ENCODE measurements at places on chromosomes 6 and 20.

- DNase-seq: peak; percentile 29
Observed at GRCh38 chr6:129575378-129576118, 134.4 kb downstream of the ARHGAP18 start.

DNA sequence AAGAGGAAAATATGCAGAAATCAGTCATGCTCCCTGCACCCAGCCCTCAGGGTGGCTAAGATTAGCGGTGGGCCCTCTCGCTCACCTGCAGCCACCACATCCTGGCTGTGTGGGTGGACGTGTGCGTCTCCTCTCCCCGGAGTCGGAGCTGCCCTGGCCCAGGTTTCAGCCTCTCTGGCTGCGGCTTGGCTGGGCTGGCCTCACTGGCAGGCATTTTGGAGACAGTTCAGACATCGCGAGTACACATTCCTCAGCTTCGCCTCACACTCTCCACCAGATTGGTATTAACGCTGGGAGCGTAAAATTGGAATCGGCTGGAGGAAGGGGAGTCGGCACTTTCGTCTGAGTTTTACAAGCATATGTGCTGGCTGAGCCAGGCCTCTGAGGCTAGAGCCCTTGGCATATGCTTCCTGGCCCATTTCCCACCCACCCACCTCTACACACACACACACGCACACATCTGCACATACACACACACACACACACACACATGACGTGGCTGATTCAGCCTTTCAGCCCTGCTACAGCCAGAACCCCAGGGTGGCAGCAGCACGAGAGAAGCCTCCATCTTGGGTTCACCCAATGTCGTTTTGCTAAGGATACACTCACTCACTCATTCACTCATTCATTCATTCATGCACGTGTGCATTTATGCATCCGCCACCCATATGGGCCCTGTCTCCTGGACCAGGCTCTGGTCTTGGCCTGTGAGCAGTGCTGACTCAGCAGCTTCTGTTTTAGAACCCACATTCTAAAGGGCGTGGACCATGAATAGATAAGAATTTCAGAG is 42.9 kb downstream of the BCAS4 start:
- peak; percentile 78 for DNase-seq

DNA sequence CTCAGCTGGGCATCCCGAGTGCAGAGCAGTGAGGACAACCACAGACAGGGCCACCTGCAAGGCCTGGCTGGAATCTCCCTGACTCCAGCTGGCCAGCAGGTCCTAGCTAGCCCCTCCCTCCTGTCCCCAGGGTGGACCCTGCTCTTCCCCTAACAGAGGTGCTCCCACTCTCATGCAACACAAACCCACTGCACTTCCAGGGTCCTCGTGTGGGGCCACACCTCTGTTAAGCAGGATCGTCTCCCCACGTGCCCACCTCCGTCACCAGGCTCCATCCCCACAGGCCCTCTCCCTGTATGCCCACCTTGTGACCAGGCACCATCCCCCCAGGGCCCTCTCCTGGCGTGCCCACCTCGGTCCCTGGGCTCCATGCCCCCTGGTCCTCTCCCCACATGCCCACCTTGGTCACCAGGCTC is 17.3 kb downstream of the TAF4 start:
- DNase-seq: no peak

DNA sequence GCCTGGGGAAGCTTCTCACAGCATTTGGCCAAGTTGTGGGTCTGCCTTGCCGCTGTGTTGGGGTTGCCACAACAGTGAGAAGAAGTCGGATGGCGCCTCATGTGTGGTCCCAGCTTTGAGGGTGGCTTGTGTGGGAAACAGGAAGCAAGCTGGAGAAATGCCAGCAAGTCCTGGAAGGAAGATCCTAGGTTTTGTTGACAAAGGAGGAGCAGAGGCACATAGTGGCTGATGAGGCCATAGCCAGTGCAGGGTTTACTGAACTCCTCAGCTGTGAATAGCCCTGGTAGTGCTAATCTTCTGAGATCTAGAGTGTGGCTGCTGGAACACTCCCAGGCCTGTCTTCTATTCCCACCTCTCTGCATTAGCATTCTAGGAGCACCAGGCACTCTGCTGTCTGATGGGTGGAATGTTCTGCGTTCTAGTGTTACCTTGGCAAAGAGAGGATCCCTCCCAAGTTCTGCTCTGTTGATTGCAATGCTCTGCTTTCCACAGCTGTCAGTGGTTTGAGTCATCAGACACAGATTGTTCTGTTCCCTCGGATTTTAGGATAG is 25.2 kb downstream of the SNPH start:
- peak; percentile 55 for DNase-seq

- DNase-seq: peak; percentile 97
Observed at GRCh38 chr6:35496841-35497570, at the start of gene TEAD3. TEAD3 (minus strand) TSS chr6:35497079.

- DNase-seq: no peak
Observed at GRCh38 chr20:63678667-63679465, 17.6 kb upstream of the TNFRSF6B start.

DNA sequence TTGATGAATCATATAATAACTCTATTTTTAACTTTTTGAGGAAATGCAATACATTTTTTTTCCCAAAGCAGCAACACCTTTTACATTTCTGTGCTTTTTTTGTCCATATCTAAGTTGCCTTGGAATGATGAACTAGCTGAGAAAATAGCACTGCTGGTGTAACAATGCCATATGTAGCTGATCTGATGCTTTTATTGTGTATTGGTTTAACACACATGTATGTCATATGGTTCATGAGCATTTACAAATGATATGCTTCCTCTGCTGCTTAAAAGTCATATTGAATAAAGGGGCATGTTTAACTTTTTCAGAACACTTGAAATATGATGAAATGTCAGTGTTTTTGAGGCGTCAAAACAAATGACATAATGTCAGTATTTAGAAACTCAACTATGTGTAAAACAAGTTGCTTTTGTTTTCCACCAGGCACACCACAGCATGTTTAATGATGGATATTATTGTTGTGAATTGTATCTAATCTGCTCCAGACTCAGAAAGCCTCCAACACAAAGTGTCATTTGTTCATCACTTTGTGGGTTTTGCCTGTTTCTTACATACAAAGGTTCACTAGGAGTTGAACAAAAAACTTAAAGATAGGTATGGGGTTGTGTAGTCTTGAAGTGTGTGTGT is 775.8 kb upstream of the FLRT3 start:
- DNase-seq: no peak

DNA sequence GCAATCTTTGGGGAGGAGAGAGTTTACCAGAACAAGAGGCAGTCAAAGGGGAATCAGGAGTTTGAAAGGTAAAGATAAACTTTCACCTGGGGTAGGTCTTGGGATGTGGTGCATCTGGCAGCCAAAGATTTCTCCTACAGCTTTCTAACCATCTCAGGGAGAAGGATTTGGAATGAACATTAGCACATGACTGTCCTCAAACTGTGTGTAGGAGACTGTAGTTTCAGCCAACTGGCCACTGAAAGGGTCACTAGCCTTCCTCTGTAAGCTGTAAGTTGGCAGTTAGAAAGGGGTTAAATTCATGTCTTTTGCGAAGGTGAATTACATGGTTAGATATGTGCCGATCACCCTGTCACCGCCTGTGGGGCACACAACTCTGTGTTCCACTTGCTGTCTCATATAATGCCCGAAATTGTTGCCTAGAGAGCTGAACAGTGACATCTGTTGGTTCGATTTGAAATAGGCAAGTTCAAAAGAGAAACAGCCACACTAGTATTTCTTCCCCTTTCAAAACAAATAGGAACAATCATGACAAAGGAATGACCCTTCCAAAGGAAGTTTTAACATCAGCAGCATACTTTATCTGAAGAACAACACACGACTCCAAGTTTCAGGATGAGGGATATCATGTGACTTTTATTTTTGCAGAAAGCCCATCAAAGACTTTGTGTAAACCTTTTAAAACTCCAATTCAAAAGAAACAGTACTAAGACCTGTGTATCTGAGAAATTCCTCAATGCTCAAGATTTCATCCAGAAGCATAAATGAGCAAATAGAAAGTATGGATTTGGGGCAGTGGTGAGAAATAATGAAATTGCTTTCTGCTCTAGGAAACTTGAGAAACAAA is 1.1 kb upstream of the OPN5 start:
- peak; percentile 59 for DNase-seq

DNA sequence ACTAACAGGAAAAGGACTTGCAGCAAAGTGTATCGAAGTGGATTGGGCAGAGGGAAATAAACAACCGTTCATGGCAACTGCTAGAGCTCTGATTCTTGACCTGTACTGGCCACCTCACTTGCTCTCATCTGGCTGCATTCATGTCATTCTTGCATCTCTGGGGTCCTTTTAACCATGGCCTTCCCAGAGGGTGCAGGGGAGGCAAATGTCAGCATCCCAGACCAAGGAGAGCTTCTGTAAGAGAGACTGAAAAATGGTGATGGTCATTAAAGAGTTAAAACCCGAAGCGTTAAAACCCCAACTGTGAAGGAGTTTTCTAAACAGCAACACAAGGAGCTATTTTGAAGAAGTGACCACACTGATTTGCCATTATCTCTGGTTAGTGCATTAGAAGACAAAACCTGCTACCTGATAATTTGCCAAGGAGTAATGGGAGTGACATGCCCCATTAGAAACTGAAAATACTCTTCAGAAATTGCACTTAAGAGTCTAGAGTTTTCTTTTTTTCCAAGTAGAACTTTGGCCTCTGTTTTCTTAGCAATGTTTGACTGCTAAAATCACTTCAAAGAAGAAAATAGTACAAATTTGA is 62.4 kb downstream of the APCDD1L start:
- DNase-seq: no peak

GRCh38 chr6:52251113-52251512 is 6.8 kb upstream of the IL17F start:
- no peak for DNase-seq

GRCh38 chr20:8917084-8917483 is 151.8 kb upstream of the PLCB4 start:
- no peak for DNase-seq

DNA sequence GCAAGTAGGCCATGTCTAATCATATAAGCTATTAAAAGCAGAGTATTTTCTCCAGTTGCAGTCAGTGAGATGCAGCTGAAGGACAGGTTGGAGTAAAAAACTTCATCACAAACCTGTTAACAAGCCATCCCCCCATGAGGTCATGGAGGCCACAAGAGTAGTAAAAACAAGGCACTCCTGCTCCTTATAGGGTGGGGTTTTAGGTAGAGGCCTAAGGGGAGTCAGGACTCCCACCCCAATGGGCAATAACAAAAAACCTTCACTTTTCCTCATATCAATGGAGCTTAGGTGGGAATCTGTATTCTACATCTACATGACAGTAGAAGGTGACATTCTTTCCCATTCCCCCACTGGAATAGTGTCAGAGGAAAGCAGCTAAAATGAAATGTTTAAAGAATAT is 428.1 kb upstream of the KHDRBS2 start:
- no peak for DNase-seq

- DNase-seq: no peak
Observed at GRCh38 chr6:16004934-16005679, 123.8 kb upstream of the MYLIP start.

- DNase-seq: no peak
Observed at GRCh38 chr6:169575365-169575764, 126.5 kb downstream of the WDR27 start.

All from AG08396 (cell line).